HS-5 (cell line): ENCODE measurements at places on chromosomes 7 and 10.

DNA sequence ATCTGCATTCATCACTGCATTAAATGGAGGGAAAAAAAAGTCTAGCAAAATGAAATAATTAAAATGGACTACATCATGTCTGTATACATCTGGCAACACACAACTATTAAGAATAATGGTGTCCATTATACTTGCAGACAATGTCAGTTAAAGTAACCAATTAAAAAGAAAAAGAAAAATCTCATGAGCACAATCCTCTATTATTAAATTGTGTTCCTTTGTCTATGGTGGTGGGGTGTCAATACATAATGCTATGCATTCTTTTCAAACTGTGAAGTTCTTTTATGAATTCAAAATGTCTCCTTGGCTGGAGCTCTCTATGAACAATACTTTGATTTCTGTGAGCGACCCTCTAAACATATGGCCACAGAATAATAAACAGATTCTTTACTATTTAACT is 63.5 kb downstream of the NRP1 start:
- DNase-seq: no peak

DNA sequence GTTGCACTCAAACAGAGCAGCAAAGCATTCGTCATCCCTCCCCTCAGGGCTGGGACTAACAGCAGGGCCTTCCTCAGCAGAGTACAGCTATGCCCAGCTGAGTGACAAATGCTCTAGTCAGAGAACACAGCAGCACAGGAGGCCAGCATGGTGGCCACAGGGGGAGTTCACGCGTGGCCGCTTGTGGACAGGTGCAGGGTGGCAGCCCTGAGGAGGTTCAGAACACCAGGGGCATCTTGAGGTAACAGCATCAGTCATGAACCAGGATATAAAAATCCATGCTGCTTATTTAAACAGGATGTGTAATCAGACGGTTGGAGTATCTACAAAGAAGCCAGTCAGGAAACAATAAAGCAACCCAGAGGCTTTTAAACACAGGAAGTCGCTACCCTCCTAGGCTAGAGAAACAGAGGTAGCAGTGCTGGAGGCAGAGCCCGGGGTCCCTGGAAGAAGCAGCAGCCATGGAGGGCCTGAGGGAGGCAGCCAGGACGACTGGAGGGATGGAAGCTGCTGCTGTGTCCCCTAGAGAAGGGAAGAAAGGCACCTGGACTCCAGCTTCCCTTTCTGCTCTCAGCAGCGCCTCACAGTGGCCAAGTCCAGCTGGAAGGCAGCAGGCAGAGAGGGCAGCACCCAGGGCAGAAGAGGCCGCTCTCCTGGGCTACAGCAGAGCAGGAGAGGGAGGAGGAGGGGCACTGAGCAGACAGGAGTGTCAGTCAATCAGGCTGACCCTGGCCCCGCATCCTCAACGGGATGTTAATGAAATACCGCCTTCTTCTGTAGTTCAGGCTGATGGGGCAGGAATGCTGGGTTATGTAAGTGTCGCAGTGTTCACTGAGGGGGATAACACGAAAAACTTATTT is 70.8 kb upstream of the UCN3 start:
- DNase-seq: no peak

GRCh38 chr7:44122529-44122928 is 819 bp downstream of the POLD2 start:
- no peak for DNase-seq

DNA sequence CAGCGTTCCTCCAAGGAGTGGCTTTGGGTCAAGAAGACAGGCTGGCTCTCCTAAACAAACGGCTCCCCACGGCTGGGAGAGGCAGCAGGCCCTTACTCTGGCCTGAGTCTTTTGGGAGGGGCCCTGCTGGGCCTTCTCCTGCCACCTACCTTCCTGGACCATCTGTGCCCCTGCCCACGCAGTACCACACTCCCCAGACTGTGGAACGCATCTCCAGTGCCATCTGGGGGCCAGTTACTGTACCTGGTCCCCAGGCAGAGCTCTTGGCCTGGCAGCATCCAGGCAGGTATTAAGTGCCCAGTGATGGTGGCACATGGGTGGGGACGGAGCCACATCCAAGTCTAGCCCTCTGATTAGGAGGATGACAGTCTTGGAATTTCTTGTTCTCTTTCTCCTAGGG is 14.4 kb downstream of the ALKBH4 start:
- DNase-seq: no peak

DNA sequence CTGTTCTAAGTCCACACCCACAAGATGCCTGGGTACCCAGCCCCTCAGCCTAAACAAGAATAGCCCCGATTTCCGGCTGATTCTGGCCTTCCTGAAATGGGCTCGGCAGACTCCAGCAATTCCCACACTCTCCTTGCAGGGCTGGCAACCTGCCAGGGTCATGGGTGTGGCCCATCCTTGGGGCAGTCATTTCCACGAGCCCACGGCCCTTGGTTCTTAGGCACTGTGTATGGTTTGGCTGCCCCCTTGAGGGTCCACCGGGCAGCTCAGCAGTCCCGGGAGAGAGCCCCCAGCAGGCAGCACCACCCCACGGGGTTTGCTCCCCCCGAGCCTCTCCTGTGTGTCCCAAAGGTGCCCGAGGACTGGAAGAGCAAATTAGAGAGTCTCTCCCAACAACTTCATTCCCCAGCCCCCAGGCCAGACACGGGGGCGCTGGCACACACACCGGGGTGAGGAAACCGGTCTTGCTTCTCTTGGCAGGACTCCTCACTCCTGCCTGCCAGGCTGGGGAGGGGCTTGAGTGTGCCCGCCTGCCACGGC is 142.2 kb downstream of the EMX2 start:
- DNase-seq: no peak

DNA sequence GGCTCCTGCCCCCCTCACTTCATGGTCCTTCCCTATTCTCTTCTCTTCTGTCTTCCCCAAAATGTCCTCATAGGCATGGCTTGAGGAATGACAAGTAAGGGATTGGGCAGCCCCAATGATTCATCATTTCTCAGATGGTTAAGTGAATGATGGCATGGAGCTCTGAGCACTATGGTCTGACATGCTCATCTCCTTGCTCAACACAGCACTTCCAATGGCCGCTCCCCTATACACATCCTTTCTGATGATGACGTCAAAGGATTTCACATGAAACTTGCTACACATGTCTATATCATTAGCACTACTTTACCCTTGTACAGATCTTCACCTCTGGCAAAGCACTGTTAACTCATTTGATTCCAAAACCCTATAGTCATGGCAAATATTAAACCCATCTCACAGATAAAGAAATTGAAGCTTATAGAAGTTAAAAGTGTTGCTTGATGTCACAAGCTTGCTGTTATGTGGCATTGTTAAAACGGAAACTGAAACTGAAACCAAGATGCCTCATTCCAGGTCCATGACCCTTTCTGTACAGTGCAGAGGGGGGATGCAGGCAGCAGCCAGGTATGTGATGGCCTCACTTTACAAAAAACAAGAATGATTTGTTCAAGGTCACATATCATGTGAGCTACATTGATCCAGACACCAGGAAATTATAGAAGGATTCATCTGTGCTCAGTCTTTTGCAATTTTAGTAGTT is 90.0 kb upstream of the PLXNA4 start:
- no peak for DNase-seq

GRCh38 chr7:156475179-156475578 is 165.4 kb upstream of the RNF32 start:
- DNase-seq: no peak

GRCh38 chr10:72889391-72889831 is 4.1 kb upstream of the OIT3 start:
- DNase-seq: no peak

GRCh38 chr10:79375321-79376077 is 28.2 kb downstream of the PPIF start:
- DNase-seq: no peak

GRCh38 chr10:69213591-69214311 is 6.4 kb upstream of the HKDC1 start:
- no peak for DNase-seq

GRCh38 chr7:155353256-155353897 is 55.7 kb downstream of the INSIG1 start:
- DNase-seq: no peak

- DNase-seq: no peak
These were observed 254.7 kb downstream of the STK31 start for GRCh38 chr7:23964715-23965114.

DNA sequence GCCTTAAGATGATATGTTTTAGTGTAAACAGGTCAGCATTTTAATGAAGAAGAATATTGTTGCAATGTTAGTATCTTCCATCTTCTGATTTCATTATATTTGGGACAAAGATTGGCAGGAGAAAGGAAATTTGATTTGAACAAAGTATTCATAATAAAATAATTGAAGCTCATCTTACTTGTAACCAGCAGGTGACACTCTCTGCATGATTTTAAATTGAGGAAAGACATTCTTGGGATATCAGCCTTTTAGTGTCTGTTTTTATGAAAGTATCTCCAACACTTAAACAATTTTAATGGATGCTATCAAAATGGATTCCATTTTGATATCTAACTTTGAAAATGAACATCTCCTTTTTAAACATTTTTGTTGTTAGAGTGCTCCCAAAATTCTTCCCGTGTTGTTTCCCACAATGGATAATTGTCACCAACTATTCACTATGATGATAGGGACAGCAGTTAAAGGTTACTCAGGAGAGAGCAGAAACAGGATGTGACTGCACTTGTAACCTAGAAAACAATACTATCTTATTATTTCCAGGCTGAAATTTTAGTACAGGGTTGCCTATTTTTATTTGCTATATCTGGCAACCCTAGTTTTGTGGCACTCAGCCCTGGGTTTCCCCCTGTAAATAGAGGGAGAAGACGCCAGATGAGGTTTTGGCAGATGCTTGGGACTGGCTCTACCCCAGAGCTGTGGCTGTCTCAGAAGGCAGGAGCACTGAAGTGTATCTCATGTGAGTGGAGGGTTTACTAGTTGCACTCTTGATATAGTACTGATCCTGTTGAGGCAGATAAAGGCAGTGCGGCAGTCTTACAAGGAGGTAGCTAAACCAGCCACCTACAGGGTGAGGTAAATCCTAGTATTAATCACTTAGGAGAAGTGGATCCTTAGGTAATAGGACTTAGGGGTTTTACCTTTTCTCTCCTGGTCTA is 31.0 kb upstream of the ABCB4 start:
- no peak for DNase-seq

- DNase-seq: no peak
These were observed 195.4 kb downstream of the MAD1L1 start for GRCh38 chr7:2037301-2037807.

- no peak for DNase-seq
These were observed 98.9 kb downstream of the KAT6B start for GRCh38 chr10:74925291-74925690.

DNA sequence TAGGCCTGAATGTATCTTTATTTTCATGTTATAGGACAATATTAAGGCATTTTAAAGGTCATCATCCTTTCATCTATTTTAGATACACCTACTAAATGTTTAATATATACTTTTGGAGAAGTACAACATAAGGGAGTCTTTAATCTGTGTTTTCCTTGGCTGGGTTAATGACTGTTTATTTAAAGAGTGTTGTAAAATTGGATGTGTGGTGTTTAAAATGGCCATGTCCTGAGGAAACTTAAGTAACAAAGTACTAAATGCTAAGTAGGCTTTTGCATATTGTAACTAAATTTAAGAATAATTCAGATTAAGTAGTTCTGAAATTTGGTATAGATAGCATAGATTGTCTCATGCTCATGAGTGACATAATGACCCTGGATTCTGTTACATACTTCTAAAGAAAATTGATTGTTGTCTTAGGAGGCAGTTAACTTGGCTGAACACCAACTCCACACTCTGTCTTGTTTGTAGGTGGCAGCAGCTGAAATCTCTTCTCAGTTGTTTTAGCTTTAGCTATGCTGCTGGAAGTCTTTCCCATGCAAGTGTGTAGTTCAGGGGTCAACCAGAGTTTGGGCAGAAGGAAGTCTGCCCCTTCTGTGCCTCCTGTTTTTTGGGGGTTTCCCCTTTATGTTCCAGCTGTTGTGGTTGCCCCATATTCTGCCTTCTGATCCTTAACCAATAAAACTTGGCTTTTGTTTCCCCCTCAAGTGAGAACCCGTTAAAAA is 29.2 kb downstream of the DLD start:
- DNase-seq: no peak

DNA sequence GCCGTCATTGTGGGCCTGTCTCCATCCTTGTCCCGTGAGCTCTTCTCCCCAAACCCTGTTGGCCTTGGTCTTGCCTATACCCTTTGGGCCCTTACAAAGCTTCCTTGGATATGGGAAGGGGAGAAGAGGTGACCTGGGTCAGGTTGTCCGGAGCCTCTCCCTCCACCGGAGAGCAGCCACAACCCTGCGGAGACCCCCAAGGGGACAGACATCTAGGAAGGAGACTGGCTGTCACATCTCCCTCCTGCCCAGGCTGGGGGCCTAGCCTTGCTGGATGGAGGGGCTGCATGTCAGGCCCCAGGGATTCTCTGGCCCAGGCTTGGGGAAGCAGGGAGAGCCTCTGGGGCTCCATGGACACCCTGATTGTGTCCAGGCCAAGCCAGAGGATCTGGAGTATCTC is 11.8 kb downstream of the NACAD start:
- no peak for DNase-seq

DNA sequence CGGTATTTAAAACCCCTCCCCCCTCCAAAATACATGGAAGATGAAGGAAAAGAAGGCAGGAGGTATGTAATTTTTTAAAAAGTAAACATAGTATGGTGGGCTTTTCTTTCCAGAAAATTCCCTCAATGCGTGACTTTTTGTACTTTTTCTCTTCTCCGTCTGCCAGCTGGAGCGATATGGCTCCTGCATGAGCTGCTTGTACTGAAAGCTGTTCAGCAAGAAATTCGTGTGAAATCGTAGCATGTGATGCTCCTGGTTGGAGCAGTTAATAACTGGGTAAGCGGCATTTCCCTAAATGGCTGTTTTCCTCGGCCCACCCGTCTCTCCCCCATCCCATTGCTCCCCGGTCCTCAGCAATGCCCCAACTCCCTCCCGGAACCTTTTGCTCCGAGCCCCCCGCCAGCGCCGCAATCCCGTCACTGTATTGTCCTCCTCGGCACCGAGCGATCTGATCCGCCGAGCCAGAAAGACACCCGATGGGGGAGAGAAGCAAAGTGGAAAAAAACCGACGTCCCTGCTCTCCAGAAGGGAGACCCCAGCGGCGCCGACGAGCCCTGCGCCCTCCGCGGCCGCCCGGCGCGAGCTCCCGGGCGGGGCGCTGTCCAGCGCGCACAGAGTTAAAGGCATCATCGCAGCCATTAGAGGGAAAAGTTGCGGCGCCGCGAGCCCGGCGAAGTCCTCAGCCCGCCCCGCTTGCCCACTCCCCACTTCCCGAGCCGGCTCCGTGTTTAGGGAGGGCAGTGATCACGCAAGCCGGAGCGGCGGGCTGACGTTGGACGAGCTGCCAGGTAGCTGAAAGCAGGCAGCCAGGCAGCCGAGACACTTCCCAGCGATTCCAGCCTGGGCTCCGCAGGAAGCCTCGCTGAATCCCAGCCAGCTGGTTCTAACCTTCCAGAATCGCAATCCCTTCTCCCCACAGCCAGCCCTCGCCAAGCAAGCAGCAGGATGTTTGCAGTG is at the start of gene VSTM2A:
TSS of gene VSTM2A (plus strand) at position 707 of the 957 bp plus-strand sequence. CDS start 356 bp downstream, outside the sequence.
- no peak for DNase-seq
